Esophagus muscularis mucosa (tissue), 4 donors: ENCODE measurements at places on chromosomes 5 and 9. TPM values are rescaled to one million over a fixed set of nuclear protein-coding genes. Genes with fewer than 3 reads are reported as not detected.

- no peak overlapping the region for H3K4me3 ChIP-seq
- H3K27me3 ChIP-seq: no peaks in the 10 kb centered on the region
- no peak overlapping the region for H3K27ac ChIP-seq
- no peaks in the 10 kb centered on the region for H3K36me3 ChIP-seq
Observed at GRCh38 chr5:7473668-7474215, 77.8 kb downstream of the ADCY2 start.

GRCh38 chr9:124012368-124013301, 1.1 kb downstream of the LHX2 start:
- H3K4me1 ChIP-seq: peaks cover 77% of the 10 kb centered on the region
- H3K27me3 ChIP-seq: peaks cover 96% of the 10 kb centered on the region
- H3K36me3 ChIP-seq: no peaks in the 10 kb centered on the region
- DNase-seq: no peak
- peak overlapping the region; percentile 37 for H3K4me3 ChIP-seq
- H3K27ac ChIP-seq: no peak overlapping the region

GRCh38 chr9:4805191-4805918, 12.6 kb downstream of the RCL1 start:
- DNase-seq: no peak
- no peak overlapping the region for H3K4me3 ChIP-seq
- H3K27ac ChIP-seq: no peak overlapping the region
- H3K4me1 ChIP-seq: no peaks in the 10 kb centered on the region

GRCh38 chr5:119327018-119327417, 28.8 kb upstream of the TNFAIP8 start:
- no peaks in the 10 kb centered on the region for H3K36me3 ChIP-seq
- H3K27ac ChIP-seq: no peak overlapping the region
- no peak for DNase-seq
- no peak overlapping the region for H3K4me3 ChIP-seq
- H3K4me1 ChIP-seq: peaks cover 44% of the 10 kb centered on the region

DNA sequence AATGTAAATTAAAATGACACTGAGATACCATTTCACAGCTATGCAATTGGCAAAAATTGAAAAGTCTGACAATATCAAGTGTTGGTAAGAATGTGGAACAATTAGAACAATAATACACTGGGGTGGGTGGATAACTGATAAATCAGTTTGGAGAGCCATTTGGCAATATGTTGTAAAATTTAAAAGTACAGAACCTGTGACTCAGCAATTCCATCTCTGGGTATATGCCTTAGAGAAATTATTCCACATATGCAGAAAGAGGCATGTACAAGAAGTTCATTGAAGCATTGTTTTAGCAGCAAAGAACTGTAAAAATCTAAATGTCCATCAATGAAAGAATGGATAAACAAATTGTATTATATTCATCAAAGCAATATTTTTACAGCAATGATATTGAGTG, 89.3 kb upstream of the NR3C1 start:
- no peaks in the 10 kb centered on the region for H3K27me3 ChIP-seq
- H3K27ac ChIP-seq: no peak overlapping the region
- H3K4me1 ChIP-seq: peaks cover 29% of the 10 kb centered on the region
- H3K4me3 ChIP-seq: no peak overlapping the region
- no peak for DNase-seq

- peaks cover 20% of the 10 kb centered on the region for H3K4me1 ChIP-seq
- H3K36me3 ChIP-seq: no peaks in the 10 kb centered on the region
- H3K27ac ChIP-seq: no peak overlapping the region
- H3K27me3 ChIP-seq: no peaks in the 10 kb centered on the region
Observed at GRCh38 chr5:169290895-169291294, 10.0 kb downstream of the SLIT3 start.

DNA sequence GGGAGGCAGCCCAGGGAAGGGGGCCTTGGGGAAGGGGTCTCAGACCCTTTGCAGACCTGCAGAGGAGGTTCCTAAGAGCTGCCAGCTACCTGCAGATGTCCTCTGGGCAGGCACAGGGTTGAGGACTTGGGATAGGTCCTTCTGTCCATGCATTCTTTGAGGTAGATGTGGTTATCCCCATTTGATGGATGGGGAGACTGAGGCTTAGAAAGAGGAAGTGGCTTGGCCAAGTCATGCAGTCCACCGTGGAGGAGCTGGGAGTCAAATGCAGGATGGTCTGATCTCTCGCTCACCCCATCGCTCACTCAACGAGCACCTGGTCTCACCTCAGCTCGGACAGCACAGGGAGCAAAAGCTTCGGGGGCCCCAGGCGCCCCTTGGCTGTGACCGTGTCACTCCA, 20.2 kb downstream of the ADAMTSL2 start:
- no peak for DNase-seq
- no peaks in the 10 kb centered on the region for H3K27me3 ChIP-seq
- no peak overlapping the region for H3K27ac ChIP-seq
- H3K4me3 ChIP-seq: no peak overlapping the region
- peaks cover 27% of the 10 kb centered on the region for H3K4me1 ChIP-seq
- peaks cover 19% of the 10 kb centered on the region for H3K36me3 ChIP-seq

DNA sequence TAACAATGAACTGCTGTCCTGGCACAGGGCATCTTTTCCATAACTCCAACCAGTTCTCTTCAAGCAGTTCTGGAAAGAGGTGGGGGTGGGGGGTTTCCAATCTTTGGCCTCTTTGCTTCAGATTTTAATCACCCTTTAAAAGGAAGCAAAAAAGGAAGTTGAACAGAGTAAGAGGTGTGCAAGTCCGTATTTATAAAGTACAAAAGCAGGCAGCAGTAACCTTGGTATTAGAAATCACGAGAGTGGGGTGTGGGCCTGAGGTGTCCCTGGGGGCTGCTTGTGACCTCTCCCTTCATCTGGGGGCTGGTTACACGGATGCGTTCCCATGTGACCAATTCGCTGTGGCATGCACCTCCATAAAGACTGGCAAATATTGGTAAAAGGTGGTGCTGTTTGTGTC, 70.5 kb downstream of the PTCH1 start:
- peaks cover 11% of the 10 kb centered on the region for H3K4me1 ChIP-seq
- H3K36me3 ChIP-seq: peaks cover 47% of the 10 kb centered on the region
- no peak for DNase-seq
- H3K27me3 ChIP-seq: no peaks in the 10 kb centered on the region
- no peak overlapping the region for H3K27ac ChIP-seq

GRCh38 chr9:121709798-121710197, 58.4 kb downstream of the DAB2IP start:
- no peak overlapping the region for H3K4me3 ChIP-seq
- peaks cover 77% of the 10 kb centered on the region for H3K4me1 ChIP-seq
- H3K27me3 ChIP-seq: no peaks in the 10 kb centered on the region

GRCh38 chr9:68482548-68482947, 58.1 kb downstream of the TMEM252 start:
- peaks cover 47% of the 10 kb centered on the region for H3K4me1 ChIP-seq
- no peak overlapping the region for H3K4me3 ChIP-seq
- DNase-seq: no peak
- H3K27me3 ChIP-seq: no peaks in the 10 kb centered on the region

- no peaks in the 10 kb centered on the region for H3K27me3 ChIP-seq
- no peak overlapping the region for H3K4me3 ChIP-seq
- H3K4me1 ChIP-seq: peaks cover 6% of the 10 kb centered on the region
Observed at GRCh38 chr9:4486176-4486575, 4.1 kb upstream of the SLC1A1 start.

- peaks cover 26% of the 10 kb centered on the region for H3K4me1 ChIP-seq
- H3K27ac ChIP-seq: peak overlapping the region; percentile 17
- no peak overlapping the region for H3K4me3 ChIP-seq
- H3K36me3 ChIP-seq: no peaks in the 10 kb centered on the region
Observed at GRCh38 chr5:96259151-96259772, 173.8 kb downstream of the PCSK1 start.

- no peaks in the 10 kb centered on the region for H3K4me1 ChIP-seq
- H3K27ac ChIP-seq: no peak overlapping the region
- DNase-seq: no peak
- H3K36me3 ChIP-seq: no peaks in the 10 kb centered on the region
Observed at GRCh38 chr5:90696153-90696552, 137.6 kb downstream of the ADGRV1 start.

The C9 gene
- not detected for total RNA-seq

The NTRK2 gene
- 4.9 TPM for total RNA-seq

The ARL14EPL gene
- total RNA-seq: not detected

The GABRP gene
- 0.42 TPM for total RNA-seq

The SYNPO gene
- total RNA-seq: 20.4 TPM

The C9orf78 gene
- 66.2 TPM for total RNA-seq

The FAT2 gene
- not detected for total RNA-seq

The OR1J2 gene
- total RNA-seq: not detected

The SUSD3 gene
- total RNA-seq: 1.7 TPM

The ORM1 gene
- total RNA-seq: not detected
